ENCODE measurements at places on chromosomes 1 and 21. TPM values are rescaled to one million over a fixed set of nuclear protein-coding genes. Genes with fewer than 3 reads are reported as not detected.

DNA sequence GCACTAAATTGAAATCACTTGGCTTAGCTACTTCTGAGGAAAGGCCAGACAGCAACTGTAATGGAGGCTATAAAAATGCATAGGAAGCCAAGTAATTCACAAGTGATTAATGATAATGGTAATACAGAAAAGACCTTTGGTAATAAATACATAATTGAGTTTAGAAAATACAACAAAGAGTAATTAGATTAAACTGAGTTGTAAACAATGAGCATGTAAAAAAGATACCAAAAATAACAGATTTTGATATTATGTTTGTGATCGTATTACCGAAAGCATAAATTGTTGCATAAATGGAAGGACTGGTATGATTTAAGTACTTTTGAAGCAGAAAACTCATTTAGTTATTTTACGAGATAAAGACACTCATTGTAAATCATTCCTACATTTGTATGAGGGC lies 556.7 kb upstream of the TMPRSS15 start:
- peak; percentile 39 for DNase-seq

DNA sequence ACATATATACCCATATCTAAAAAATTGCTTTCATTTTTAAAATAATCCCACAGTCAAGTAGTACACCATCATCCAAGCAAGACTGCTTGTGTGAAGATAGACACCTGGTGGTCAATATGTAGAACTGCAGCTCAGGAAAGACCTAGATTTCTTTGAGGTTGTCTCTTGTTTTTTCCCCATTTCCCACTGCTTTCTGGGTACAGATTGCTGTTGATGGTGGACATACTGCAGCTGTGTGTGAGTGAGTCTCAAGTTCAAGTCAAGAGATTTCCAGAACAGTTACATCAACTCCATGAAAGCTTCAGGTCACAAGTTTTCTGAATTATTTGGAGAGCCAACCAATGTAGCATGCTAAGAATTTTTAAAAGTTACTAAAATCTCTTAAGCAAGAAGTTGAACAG lies 306.4 kb downstream of the DUSP10 start:
- peak; percentile 39 for DNase-seq

DNA sequence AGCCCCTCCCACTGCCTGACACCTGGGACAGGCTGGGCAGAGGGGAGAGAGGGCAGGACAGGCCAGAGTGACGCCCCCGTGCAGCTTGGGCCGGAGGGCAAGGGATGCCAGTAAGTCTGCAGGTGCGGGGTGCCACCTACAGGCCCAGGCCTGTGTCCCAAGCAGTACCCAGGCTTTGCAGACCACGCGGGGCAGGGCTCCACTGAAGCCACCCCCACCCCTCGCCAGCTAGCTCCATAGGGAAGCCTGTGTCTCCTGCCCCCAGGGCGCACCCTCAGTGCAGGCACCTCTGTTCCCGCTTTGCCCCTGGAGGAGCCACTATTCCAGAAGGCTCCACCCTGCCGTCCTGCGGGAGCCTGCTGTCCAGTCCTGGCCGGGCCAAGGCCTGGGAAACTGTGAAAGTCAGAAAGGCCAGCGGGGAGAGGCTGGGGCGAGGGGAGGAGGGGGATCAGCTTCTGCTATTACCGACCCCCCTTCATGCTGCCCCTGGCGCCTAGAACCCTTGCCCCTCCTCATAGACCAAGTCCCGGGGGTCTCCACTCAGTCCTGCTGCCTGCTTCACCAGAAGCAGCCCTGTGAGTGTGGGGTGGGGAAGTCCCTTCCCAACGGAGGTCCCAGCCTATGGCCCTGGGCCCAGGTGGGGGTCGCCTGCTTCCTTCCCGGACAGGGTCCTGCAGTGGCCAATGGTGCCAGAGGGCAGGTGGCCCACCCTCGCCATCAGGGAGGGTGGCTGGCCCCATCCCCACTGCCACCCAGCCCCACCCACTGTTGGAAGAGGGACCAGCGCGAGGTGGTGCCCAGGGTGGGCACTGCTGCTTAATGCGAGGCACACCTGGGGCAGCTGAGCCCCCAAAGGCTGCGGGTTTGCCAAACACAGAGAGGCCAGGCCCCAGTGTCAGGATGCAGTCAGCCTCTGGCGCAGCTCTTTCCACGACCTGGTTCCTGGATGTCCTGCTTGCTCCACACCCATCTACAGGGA lies 54.4 kb downstream of the KCNAB2 start:
- no peak for DNase-seq

FABP3 gene
- polyA plus RNA-seq, result 79.3 TPM

CYP4Z1 gene
- 0.52 TPM for polyA plus RNA-seq

RGS16 gene
- polyA plus RNA-seq, result 0.96 TPM
